GOT3 (cell line): ENCODE measurements at places on chromosomes 16 and 17.

GRCh38 chr17:80827646-80828643, 163.7 kb upstream of the CHMP6 start:
- no peak for DNase-seq

- DNase-seq, result no peak
These were observed 55.7 kb upstream of the LGALS9 start for GRCh38 chr17:27575096-27575911.

DNA sequence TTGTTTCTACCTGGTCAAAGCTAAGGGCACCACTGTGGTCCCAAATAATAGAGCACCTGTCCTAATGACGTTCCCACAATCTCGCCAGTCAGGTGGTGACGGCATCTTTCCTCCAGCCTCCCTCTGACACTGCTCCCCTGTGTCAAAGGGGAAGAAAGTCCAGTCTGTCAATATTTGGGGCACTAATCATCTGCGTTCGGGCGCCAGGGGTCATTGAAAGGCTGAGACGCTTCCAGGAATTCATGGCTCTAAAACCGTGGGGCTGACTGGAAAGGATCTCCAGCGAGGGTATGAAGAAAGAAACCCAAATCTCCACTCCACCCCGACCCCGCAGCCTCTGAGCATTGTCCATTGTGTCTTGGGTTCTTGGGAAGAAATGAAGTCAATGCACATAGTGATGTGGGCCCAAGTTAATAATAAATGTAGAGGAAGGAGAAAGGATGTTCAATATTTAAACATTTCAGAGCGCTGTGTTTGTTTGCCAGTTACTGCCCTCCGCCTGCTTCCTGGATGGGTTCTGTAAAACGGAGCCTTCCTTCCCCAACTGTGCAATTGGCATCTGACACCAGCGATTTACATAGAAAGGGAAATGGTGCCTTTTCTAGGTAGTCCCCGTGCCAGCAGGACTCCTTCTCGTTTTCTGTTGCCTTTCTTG, 103.2 kb downstream of the SOCS1 start:
- DNase-seq, result no peak

DNA sequence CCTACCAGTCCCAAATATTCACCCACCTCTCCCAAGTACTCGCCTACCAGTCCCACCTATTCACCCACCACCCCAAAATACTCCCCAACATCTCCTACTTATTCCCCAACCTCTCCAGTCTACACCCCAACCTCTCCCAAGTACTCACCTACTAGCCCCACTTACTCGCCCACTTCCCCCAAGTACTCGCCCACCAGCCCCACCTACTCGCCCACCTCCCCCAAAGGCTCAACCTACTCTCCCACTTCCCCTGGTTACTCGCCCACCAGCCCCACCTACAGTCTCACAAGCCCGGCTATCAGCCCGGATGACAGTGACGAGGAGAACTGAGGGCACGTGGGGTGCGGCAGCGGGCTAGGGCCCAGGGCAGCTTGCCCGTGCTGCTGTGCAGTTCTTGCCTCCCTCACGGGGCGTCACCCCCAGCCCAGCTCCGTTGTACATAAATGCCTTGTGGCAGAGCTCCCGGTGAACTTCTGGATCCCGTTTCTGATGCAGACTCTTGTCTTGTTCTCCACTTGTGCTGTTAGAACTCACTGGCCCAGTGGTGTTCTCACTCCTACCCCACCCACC, 29.8 kb downstream of the POLR2A start:
- no peak for DNase-seq

GRCh38 chr16:11992586-11993524, 16.3 kb downstream of the SNX29 start:
- no peak for DNase-seq
